ENCODE measurements at places on chromosomes 7 and 10.
A peak's percentile ranks its signal among the peaks of the same experiment; 100 is the strongest.

GRCh38 chr7:64182036-64182790, 24.8 kb upstream of the ZNF735 start:
- DNase-seq = no peak

DNA sequence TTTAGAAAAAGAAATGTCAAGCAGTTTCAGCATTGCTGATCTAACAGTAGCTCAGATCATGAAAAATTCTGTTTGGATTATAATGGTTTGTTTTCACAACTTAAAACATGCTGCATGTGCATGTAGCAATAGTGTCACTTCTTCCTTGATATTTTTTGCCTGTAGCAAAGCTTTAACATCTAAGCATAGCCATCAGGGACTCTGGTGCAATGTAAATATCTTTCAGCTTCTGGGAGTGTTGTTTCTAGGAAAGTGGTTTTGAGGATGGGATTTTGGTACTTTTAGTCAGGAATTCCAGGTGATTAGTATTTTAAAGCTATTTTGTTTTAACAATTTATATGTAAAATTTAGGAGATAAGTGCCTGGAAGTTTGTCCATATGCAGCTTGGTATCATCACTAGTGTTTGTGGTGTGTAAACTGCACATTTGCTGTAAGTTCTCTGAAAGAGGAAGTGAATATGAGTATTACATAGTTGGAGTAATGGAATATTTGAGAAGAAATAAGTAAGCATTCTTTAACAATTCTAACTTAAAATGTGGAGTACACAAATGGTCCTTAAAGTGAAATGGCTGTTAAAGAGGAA, 1.9 kb downstream of the RSBN1L start:
- DNase-seq = no peak

DNA sequence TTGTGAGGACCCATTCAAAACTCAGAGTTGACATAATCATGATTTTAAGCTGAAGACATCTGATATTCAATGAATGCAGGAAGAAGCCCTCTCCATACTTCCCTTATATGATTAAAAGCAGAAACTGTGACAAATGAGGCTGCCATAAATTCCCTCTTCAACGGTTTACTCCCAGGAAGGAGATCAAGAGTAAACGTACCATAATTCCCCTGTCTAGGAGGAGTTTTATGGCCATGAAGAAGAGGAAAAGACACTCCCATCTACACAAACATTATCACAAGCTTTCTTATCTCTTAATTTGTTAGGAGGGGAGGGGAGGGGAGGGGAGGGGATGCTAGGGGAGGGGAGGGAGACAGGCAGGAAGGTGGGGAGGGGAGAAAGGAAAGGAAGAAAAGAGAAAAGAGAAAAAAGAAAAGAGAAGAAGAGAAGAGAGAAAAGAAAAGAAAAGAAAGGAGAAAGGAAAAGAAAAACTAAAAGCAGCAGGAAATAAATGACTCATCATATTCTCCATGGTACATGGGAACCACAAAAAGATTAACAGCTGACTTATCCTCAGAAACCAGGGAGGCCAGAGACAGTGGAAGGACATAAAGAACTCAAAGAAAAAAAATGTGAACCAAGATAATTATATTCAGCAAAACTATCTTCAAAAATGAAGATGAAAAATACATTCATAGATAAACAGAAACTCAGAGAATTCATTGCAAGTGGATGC, 121.6 kb downstream of the ALOX5 start:
- DNase-seq = no peak

GRCh38 chr7:100483722-100484672, at the start of gene NYAP1:
NYAP1 (plus strand) TSS chr7:100483927; CDS start chr7:100485312, 1,385 bp downstream.
- DNase-seq = peak; percentile 61

- DNase-seq = no peak
Observed at GRCh38 chr7:73442222-73442902, 8.8 kb downstream of the FZD9 start.

DNA sequence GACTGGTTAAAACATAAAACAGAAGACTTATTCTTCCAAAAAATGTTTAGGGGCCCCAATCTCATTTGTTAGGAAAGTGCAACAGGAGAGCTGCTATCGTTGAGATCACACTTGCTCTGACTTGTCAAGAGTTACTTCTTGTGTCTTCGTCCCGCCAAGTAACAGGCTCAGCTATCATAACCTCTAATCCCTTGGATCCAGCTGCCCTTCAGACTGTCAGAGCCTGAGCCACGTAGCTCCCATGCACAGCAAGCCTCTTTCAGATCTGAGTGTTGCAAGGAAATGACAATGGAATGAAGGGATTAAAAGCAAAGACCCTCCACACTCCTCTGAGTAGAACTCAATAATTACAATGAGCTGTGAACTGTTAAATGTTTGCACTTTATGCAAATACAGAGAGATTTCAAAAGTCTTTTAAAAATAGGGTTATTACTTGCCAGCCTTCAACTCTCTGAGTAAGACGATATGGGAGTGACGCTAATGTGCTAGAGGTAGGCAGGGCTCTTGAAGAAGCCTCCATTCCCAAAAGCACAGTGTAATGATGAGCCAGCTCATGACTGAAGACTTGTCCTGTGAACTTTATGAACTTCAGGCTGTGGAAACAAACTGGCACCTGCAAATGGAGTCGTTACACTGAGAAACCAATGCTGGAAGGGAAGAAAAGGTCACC, 28.4 kb upstream of the CDK13 start:
- no peak for DNase-seq
